ENCODE measurements at places on chromosomes 4 and X. TPM values are rescaled to one million over a fixed set of nuclear protein-coding genes. Genes with fewer than 3 reads are reported as not detected.

DNA sequence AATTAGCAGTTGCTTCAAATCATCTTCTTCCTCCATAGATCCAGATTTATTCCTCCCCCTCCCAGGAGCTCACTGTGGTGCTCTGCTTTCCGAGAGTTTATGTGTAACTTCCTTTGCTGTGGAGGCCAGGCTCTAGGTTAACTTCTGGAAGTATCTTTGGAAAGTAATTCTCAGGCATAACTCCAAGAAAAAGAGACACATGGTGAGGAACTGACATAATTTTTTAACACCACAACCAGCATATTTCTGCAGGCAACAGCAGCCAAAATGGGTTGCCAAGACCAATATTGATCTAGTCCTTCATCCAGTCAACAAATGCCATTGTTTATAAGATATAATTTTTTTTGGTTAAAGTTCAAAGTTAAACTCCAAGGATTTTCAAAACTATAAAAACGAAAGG is 114.5 kb upstream of the RBPJ start:
- DNase-seq = peak; percentile 78

GRCh38 chr4:184318852-184319251 is 101.2 kb upstream of the ENPP6 start:
- DNase-seq = no peak

GRCh38 chrX:1493412-1493811 is 40.7 kb upstream of the ASMTL start:
- no peak for DNase-seq

GRCh38 chr4:13347517-13348125 is 136.5 kb downstream of the RAB28 start:
- DNase-seq = peak; percentile 7

The GAK gene
- 67.9 TPM for total RNA-seq

GRCh38 chr4:53861856-53862610 is 202.4 kb downstream of the CHIC2 start:
- peak; percentile 91 for DNase-seq

DNA sequence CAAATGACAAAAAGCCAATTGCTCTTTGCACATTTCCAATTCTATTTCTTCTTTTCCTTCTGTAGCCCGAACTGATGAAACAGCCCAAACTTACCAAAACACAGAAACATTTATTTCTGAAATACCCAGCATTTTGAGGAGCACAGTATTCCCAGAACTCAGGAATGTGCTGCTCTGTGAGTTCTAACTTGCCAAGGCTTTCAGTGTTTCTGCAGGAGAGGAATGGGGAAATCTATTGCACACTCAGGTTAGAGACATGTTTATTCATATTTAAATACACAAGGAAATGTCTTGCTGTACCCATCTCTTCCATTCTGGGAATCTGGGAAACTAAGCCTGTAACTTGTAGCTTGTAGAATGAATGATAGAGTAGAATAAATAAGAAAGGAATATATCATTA is 10.7 kb downstream of the TMPRSS11D start:
- DNase-seq = no peak

The USP27X gene
- total RNA-seq = 0.56 TPM

- peak; percentile 34 for DNase-seq
These were observed 5.6 kb downstream of the PRDM8 start for GRCh38 chr4:80202741-80203553.

GRCh38 chr4:5568931-5569330 is 139.4 kb downstream of the EVC2 start:
- DNase-seq = no peak

The PNMA6F gene
- total RNA-seq = not detected

The TMPRSS11A gene
- not detected for total RNA-seq

GRCh38 chr4:46979283-46979682 is 14.1 kb downstream of the GABRA4 start:
- no peak for DNase-seq

GRCh38 chr4:83358410-83358809 is 23.8 kb upstream of the HPSE start:
- DNase-seq = peak; percentile 26

DNA sequence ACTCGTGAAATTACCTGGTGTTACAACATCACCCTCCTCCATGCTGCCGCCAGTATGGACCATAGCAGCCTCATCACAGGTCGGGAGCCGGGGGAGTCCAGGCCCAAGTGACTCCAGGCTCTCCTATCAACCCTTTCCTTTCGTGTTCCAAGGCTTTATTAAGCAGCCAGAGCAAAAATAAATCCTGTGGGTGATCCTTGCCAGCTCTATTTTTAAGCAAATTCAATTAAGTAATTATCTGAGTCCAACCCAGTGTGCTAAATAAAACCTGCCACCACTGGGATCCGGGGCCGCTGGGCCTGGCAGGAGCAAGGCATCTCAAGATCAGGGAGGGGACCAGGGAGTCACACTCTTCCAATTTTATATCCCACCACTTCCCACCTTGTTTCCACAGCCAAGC is 80.7 kb upstream of the PRPS1 start:
- DNase-seq = no peak

- no peak for DNase-seq
These were observed 101.7 kb downstream of the RAPGEF2 start for GRCh38 chr4:159204566-159204965.

The HTT-AS gene
- not detected for total RNA-seq

GRCh38 chr4:31362756-31363155 is 642.6 kb downstream of the PCDH7 start:
- no peak for DNase-seq

The GYG2 gene
- 4.0 TPM for total RNA-seq

GRCh38 chrX:427812-428725 is 41.4 kb upstream of the PPP2R3B start:
- peak; percentile 39 for DNase-seq

The CBR4 gene
- total RNA-seq = 7.1 TPM

GRCh38 chr4:145098675-145099037 is 545 bp downstream of the ABCE1 start:
- DNase-seq = peak; percentile 37

The LDB2 gene
- 18.7 TPM for total RNA-seq

The FHDC1 gene
- total RNA-seq = 0.02 TPM

- DNase-seq = no peak
These were observed 54.5 kb upstream of the WDR1 start for GRCh38 chr4:10171055-10171454.

The TRPC5OS gene
- total RNA-seq = not detected

DNA sequence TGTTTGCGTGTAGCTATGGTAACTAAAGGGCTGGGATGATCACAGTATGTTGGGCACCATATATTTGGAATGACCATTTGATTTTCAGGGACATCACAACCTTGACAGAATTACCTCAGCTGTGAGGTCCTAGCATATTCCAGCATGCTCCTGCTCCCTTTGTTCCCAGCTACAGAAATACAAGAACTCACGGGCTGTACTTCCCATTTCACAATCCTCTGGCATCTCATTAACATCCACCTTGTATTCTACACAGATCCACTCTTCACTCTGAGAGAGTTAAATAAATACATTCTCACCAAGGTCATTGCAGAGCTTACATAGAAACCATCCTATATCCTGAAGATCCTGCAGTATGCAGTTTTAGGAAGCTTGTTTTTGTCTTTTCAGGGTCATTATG is 169.7 kb downstream of the FRMPD4 start:
- no peak for DNase-seq

- DNase-seq = no peak
These were observed 47.3 kb downstream of the PPP3CA start for GRCh38 chr4:101299899-101300540.

DNA sequence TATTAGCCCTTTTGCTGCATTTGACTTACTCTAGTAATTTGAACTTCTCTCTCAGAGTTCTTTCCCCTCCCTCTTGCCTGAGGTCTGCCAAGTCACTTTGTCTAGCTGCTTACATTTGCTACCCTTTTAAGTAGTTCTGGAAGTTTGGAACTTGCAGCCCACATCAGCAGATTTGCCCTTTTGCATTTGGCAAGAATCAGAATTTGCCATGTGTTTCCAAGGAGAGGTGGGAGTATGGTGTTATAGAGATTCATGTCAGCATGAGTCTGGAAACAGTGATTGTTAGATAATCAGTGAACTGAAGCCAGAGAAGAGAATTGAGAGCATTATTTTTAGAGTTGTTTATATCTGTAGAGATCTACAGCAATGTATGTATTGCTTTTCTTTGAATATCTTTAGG is 52.1 kb downstream of the KLHL34 start:
- DNase-seq = no peak

DNA sequence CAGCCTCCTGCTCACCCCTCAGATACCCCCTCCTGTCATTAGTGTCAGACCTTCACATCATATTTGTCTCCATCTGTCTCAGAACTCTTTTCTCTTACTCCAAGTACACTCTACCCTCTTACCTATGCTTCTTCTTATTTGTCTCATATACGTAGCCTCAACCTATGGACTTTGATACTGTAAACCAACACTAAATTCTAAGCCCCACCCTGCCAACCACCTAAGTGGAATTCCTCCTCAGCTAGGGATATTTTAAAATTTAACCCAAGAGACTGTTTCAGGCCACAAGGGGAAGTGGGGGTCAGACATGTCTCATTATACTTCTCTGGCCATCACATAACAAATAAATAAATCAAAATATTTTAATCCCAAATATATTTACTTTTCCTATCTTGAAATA is 778.1 kb upstream of the GRID2 start:
- no peak for DNase-seq

- no peak for DNase-seq
These were observed 35.5 kb downstream of the SLIT2 start for GRCh38 chr4:20287246-20287645.

The CT45A1 gene
- total RNA-seq = not detected

The POU3F4 gene
- not detected for total RNA-seq

GRCh38 chrX:36963069-36963808 is 44.9 kb upstream of the FAM47C start:
- DNase-seq = no peak

The FRAS1 gene
- 0.02 TPM for total RNA-seq

- DNase-seq = no peak
These were observed 180.8 kb downstream of the VEGFC start for GRCh38 chr4:176611951-176612350.

GRCh38 chr4:138800421-138800820 is 215.2 kb upstream of the NOCT start:
- DNase-seq = no peak

The STATH gene
- total RNA-seq = not detected

The RASL11B gene
- 1.2 TPM for total RNA-seq

The AFP gene
- 0.22 TPM for total RNA-seq

DNA sequence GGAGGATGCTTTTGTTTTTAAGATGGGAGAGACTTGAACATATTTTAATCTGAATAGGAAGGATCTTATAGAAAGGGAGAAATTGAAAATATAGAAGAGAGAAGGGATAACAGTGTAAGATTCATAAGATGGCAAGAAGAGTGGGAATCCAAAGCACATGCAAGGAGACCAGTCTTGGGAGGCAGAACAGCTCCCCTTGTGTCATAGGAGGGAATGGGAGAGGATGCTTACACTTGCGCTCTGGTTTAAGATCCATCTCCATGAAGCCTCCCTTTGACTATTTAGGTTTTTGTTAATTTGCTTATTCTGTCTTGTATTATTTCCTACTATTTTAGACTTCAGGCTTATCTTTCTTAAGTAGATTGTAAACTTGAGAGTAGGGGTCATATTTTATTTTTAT is 42.7 kb downstream of the KIF4A start:
- DNase-seq = no peak

GRCh38 chr4:110106931-110107296 is 91.5 kb downstream of the ELOVL6 start:
- no peak for DNase-seq

- no peak for DNase-seq
These were observed 18.6 kb upstream of the SAT1 start for GRCh38 chrX:23764188-23764984.

- no peak for DNase-seq
These were observed 341.2 kb upstream of the BOD1L1 start for GRCh38 chr4:13968723-13969122.

The ART3 gene
- not detected for total RNA-seq

The NAA11 gene
- not detected for total RNA-seq

DNA sequence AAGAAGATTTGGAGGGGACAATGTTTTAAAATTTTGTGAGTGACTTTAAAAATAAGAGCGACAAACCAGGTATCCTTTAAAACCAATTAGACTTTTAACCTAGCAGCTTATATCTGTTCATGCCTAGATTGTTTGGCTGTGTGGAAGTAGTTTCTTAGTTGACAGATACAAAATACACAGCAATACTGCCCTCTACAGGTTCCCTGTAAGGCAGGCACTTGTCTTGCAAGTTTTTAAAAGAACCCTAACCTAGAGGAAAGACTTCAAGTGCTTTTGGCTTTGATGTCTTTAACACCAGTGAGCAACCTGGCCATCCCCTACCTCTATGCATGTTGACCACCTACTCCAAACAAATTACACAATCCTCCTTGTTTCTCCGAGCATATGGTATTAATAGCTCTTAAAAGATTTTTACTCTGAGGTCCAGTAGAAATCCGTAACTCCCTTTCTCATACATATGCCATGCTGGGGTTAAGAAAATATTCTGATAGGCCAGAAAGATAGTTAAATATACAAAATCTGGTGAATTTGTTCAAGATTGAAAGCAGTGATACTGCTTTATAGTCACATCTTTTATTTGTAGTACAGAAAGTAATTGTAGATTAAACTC is 273.0 kb downstream of the ARHGAP24 start:
- DNase-seq = no peak

DNA sequence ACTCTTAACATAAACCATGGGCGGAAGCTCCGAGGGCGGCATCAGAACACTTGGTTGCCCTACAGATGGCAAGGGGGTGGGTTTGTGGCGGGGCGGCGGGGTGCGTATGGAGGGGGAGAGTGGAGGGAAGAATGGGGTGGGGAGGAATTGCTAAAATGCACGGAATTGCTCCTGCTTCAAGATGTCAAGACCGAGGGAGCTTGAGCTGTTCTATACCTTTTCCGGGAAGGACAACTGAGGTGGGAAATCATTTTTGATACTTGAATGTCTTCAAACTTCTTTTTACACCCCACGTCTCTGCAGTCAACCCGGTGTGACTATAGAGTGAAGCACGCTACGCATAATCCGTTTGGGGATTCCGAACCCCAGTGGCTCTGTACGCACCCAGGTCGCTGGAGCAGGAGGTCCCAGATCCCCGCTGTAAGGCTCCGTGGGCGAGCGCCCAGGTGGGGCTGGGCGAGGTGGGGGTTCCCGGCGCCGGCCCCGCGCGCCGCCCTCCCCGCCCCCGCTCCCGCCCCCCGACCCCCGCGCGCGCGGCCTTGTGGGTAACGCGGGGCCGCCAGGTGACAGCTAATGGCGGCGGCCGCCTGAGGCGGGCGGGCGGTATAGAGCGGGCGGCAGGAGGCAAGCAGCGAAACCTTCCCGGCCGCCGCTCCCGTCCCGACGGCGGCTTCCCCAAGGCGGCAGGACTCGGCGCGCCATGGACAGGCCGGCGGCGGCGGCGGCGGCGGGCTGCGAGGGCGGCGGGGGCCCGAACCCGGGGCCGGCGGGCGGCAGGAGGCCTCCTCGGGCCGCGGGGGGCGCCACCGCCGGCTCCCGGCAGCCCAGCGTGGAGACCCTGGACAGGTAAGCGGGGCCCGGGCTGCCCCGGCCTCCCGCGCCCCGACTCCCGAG is at the start of gene MTMR1:
TSS of gene MTMR1 (plus strand) at position 566 of the 894 bp plus-strand sequence. CDS start at position 701, 135 bp downstream.
- peak; percentile 30 for DNase-seq

Measured in MG63 (cell line).